ENCODE measurements at places on chromosomes 3 and 15. TPM values are rescaled to one million over a fixed set of nuclear protein-coding genes. Genes with fewer than 3 reads are reported as not detected.

- peak; percentile 75 for DNase-seq
Observed at GRCh38 chr3:11236588-11237461, 35.4 kb upstream of the ATG7 start.

Gene CLDN16
- total RNA-seq = not detected

GRCh38 chr3:56209982-56210751 is 258.1 kb downstream of the ERC2 start:
- no peak for DNase-seq

DNA sequence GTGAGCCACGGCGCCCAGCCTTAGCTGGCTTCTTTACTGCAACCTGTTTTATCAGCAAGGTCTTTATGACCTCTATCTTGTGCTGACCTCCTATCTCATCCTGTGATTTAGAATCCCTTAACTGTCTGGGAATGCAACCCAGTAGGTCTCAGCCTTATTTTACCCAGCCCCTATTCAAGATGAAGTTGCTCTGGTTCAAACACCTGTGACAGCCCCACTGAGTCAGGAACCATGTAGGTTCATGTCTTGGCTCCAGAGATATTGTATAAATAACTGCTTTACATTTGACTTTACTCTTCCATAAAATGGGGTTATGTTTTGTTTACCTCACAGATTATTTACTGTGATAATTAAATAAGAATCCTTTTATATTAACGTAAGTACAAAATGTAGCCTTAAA is 27.1 kb upstream of the ANO10 start:
- DNase-seq = no peak

DNA sequence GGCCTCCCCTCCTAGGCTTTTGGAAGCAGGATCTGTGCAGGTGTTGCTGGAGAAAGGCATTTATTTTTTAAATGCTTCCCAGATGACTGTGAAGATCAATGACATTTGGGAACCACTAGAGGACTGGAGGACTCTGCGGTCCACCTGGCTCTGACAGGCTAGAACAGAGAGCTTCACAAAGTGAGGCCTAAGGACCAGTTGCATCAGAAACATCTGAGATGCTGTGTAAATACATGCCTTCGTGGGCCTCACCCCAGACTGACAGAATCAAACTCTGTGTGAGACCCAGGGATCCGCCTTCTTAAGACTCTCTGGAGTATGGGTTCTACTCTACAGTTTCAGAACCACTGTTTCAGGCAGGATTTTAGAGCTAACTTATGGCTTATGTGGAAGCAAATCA is 105.0 kb upstream of the ICE2 start:
- DNase-seq = no peak

Gene SNX1
- total RNA-seq = 128 TPM

GRCh38 chr3:5305684-5305989 is 118.1 kb downstream of the EDEM1 start:
- no peak for DNase-seq

DNA sequence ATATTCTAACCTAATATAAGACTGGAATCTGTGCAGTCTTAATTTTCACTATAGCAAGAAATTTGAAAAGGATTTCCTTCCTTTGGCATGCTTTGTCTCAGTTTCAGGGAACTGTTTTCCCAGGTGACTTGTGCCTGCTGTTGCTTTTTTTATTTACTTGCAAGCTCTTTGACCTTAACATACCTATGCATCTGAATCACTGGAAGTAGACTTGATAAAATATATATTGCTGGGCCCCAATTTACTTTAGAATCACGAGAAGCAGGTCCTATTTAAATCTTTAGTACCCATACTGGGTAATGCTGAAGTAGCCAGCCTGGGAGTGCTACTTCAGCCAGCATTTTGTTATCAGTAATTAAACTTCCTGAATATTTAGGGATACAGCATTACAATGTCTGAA is 257.9 kb upstream of the ALCAM start:
- DNase-seq = no peak

- DNase-seq = no peak
Observed at GRCh38 chr15:67741308-67741707, 84.0 kb upstream of the SKOR1 start.

DNA sequence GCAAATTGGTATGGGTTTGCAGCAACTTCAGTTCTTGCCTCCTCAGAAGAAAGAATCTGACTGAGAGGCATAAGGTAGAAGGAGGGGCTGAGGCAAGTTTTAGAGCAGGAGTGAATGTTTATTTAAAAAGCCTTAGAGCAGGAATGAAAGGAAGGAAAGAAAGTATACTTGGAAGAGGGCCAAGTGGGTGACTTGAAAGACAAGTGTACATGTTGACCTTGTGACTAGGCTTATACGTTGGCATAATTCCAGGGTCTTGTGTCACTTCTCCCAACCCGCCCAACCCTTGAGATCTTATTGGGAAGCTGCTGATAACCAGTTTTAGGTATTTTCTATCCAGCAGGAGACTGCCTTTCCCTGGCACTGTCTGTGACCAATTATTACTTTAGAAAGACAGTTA is 436.9 kb upstream of the ZNF717 start:
- no peak for DNase-seq

DNA sequence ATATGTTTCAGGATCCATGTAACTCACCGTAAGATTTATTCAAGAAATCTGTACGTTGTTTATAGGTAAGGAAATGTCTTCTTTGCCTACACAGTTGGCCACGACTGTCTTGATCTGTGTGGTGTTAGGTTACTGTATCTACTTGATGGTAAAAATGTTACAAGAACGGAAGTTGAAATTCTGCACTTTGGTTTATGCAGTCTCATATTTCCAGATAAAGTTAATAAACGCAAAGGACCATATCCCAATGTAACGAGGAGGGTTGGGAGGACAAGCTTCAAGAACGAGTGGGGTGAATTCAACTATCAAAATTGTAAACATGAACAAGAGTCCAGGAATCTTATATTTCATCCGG is 1.0 kb downstream of the USF3 start:
- no peak for DNase-seq

DNA sequence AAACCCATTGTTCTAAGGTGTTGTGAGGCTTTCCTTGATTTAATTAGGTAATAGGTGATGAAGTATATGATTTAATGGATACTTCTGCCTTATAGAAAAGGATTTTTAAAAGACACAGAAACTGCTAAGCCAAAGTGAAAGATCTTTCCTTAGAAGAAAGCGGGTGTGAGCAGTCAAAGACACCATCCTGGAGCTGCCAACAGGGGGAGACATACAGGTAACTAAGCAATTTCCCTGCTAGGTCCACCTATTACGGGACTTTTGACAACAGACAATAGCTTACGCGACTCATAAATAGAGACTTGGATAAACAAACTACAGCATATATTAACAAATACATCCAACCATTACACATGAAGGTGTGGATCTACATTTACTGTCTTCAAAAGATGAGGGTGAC is 669.5 kb downstream of the SQOR start:
- DNase-seq = peak; percentile 11

DNA sequence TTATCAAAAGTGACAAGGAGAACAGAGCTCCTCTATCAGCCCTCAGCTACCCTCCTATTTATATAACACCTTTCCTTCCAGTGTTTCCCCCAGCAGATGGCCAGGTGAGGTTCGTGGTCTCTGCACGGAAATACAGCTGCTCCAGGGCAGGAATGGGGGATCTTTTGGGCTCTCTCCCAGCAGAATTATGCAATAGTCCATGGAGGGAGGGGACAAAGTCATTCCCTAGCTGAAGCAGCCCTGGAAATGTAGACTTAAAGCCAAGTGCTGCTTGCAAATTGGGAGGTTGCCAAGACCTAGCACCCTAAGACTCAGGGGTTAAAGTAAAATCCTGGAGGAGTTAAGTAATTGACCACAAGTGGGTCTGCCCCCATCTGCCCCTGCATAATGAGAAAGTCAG is 256.3 kb downstream of the LRTM1 start:
- DNase-seq = no peak

Gene CA12
- total RNA-seq = 0.44 TPM
